ENCODE measurements at places on chromosomes 13 and 19.

DNA sequence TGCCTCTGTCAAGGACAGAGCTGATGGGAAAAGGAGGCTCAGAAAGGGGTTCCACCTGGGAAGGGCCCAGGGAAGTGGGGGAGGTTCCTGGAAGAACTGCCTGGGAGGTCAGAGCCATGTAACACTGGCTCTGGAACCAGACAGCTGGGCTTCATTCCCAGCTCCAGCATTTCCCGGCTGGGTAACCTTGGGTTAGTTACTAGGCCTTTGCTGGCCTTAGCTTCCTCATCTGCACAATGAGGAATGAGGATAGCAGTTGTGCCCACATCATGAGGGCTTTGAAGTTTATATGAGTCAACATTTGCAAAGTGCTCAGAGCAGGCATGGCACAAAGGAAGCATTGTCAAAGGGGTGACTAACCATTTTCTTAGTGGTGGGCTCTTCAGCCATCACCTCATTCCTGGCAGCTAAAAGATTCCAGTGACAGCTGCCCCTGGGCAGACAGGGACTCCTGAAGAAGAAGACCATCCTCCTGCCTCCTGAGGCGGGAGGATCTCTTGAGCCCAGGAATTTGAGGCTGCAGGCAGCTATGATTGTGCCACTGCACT lies 1.7 kb upstream of the DNAJB1 start:
- peak overlapping the region; percentile 99 for H3K27ac ChIP-seq
- H3K4me3 ChIP-seq = no peak overlapping the region
- peaks cover 27% of the 10 kb centered on the region for H3K4me1 ChIP-seq

GRCh38 chr13:66341635-66342377 lies 888.3 kb downstream of the PCDH9 start:
- H3K27me3 ChIP-seq = no peaks in the 10 kb centered on the region
- no peaks in the 10 kb centered on the region for H3K36me3 ChIP-seq
- peaks cover 12% of the 10 kb centered on the region for H3K4me1 ChIP-seq
- no peak overlapping the region for H3K4me3 ChIP-seq
- H3K27ac ChIP-seq = no peak overlapping the region

- no peaks in the 10 kb centered on the region for H3K4me1 ChIP-seq
- H3K4me3 ChIP-seq = no peak overlapping the region
- H3K36me3 ChIP-seq = no peaks in the 10 kb centered on the region
Observed at GRCh38 chr13:31742097-31742734, 2.9 kb downstream of the RXFP2 start.

DNA sequence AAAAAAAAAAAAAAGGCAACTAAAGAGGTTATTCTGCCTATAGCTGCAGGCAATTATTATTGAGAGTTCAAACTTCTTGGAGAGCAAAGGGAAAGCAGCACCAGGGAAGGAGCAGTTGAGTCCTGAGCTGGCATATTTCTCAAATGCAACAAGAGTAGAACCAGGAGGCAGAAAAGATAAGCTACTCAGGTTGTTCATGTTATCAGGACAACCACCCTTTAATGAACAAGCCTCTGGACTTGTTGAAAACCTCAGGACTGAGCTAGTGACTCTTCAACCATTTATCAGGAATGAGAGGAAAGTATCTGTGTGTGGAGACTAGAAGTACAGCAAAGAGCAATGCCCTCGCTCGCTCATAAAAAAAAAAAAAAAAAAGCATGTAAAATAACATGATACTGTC lies 183.0 kb downstream of the KCTD12 start:
- no peaks in the 10 kb centered on the region for H3K36me3 ChIP-seq
- DNase-seq = no peak
- no peaks in the 10 kb centered on the region for H3K4me1 ChIP-seq
- no peaks in the 10 kb centered on the region for H3K27me3 ChIP-seq
- no peak overlapping the region for H3K4me3 ChIP-seq

DNA sequence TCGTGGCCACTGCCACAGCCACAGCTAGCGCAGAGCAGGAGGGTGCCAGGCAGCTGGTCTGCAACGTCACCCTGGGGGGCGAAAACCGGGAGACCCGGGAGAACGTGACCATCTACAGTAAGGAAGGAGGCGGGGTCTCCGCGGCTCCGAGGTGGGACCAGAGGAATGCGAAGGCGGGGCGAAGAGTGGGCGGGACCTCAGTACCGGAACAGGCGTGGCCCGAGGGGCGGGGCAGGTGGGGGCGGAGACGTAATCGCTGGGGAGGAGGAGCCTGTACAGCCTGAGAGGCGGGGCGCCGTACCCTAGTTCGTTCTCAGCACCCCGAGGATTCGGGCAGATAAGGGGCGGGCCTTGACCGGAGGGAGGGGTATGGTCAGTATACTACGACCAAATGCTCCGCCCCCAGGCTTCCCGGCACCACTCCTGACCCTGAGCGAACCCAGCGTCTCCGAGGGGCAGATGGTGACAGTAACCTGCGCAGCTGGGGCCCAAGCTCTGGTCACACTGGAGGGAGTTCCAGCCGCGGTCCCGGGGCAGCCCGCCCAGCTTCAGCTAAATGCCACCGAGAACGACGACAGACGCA lies 2.5 kb downstream of the ICAM5 start:
- H3K27me3 ChIP-seq = peaks cover 98% of the 10 kb centered on the region
- H3K27ac ChIP-seq = no peak overlapping the region
- H3K4me3 ChIP-seq = no peak overlapping the region
- H3K36me3 ChIP-seq = no peaks in the 10 kb centered on the region
- peak; percentile 80 for DNase-seq

- no peak overlapping the region for H3K4me3 ChIP-seq
- H3K27ac ChIP-seq = no peak overlapping the region
- H3K36me3 ChIP-seq = no peaks in the 10 kb centered on the region
- no peaks in the 10 kb centered on the region for H3K4me1 ChIP-seq
Observed at GRCh38 chr13:60655256-60655655, 258.2 kb downstream of the TDRD3 start.

DNA sequence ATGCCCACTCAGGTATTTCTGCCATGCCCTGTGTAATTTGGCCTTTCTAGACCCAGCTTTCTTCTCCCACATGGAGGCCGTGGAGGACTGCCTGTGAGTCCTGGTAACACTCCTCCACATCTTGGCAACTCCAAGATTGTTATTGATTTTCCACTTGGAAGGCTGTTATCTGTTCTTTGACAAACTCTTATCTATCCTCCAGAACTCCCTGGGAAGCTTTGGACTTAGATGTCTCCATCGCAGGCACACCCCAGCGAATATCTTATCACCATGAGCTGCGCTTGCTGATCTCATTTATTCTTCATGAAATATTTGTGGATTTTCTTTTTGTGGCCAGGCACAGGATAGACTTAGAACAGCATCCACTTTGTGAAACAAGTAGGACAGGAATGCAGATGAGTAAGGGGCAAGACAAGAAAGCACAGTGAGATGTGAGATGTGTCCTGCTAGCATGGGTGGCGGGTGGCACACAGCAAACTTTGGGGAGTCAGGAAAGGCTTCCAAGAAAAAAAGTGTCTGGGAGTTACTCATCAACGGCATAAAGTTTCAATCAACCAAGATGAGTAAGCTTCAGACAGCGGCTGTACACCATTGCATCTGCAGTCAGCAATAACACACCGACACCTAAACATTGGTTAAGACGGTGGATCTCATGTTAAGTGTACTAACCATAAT lies 84.5 kb upstream of the IRS2 start:
- H3K27me3 ChIP-seq = no peaks in the 10 kb centered on the region
- H3K36me3 ChIP-seq = no peaks in the 10 kb centered on the region
- DNase-seq = no peak
- H3K27ac ChIP-seq = no peak overlapping the region

- H3K27ac ChIP-seq = no peak overlapping the region
- no peaks in the 10 kb centered on the region for H3K4me1 ChIP-seq
- no peaks in the 10 kb centered on the region for H3K27me3 ChIP-seq
- no peak overlapping the region for H3K4me3 ChIP-seq
Observed at GRCh38 chr13:68813180-68813796, 1294.3 kb upstream of the ATXN8OS start.

DNA sequence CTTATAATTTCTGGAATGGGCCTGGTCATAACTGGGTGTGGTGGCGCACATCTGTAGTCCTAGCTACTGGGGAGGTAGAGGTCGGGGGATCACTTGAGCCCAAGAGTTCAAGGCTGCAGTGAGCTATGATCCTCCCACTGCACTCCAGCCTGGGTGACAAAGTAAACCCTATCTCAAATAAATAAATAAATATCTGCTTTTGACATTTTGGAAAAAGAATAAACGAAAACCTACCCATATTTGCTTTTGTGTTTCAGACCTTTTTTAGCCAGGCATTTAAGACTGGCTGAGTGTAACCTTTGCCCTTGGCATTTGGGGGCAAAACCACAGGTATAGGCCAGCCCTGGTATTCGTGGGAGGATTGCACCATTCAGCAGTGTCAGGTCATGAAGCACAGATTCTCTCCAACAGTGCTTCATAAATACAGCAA lies 14.8 kb upstream of the RCBTB2 start:
- H3K4me3 ChIP-seq = no peak overlapping the region
- no peak overlapping the region for H3K27ac ChIP-seq
- H3K27me3 ChIP-seq = no peaks in the 10 kb centered on the region
- H3K36me3 ChIP-seq = no peaks in the 10 kb centered on the region
- peaks cover 6% of the 10 kb centered on the region for H3K4me1 ChIP-seq
- no peak for DNase-seq

GRCh38 chr19:44113784-44114390 lies 688 bp downstream of the ZNF225 start:
- peak overlapping the region; percentile 66 for H3K4me3 ChIP-seq
- H3K27ac ChIP-seq = peak overlapping the region; percentile 83
- DNase-seq = no peak
- peaks cover 13% of the 10 kb centered on the region for H3K36me3 ChIP-seq
- H3K27me3 ChIP-seq = no peaks in the 10 kb centered on the region
- H3K4me1 ChIP-seq = peaks cover 16% of the 10 kb centered on the region

- no peaks in the 10 kb centered on the region for H3K27me3 ChIP-seq
- no peak overlapping the region for H3K27ac ChIP-seq
- DNase-seq = no peak
- no peak overlapping the region for H3K4me3 ChIP-seq
Observed at GRCh38 chr13:27261396-27261795, 9.2 kb upstream of the RASL11A start.

DNA sequence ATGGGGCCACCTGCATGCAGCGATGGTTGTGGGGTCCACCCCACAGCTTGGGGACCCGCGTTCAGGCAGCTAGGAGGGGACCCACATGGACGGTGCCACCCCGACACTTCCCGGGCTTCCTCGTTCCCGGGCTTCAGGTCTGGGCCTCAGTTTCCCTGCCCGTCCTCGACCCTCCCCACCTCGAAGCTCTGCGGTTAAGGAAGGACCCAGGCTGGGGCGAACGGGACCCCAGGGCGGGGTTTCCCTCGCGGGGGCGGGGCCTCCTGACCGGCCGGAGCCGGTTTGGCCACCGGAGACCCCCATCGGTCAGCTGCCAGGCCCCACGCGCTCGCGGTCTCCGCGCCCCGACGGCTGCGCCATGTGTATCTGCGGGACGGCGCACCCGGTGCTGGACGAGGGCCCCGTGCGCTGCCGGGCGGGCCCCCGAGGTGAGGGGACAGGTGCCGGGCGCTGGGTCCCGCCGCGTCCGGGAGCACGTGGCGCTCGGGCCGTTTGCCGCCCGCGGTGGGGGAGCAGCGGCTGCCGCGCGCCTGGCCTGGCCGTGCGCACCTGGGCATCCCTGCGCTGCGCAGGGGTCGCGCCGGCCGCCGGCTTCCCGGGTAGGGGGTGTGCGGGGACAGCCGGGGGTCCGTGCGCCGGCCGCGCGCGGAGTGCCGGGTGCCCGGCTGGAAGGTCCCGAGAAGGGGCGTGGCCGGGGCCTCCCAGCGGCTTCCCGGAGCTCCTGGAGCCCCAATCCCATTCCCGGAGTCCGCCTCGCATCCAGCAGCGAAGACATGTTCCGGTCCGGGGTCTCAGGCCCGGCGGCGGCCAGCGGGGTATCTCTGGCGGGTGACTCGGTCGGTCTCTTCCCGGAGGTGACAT lies 4.2 kb downstream of the ARHGAP45 start:
- H3K4me1 ChIP-seq = peaks cover 24% of the 10 kb centered on the region
- H3K27me3 ChIP-seq = peaks cover 34% of the 10 kb centered on the region
- H3K27ac ChIP-seq = no peak overlapping the region
- DNase-seq = no peak
- no peaks in the 10 kb centered on the region for H3K36me3 ChIP-seq
- no peak overlapping the region for H3K4me3 ChIP-seq

DNA sequence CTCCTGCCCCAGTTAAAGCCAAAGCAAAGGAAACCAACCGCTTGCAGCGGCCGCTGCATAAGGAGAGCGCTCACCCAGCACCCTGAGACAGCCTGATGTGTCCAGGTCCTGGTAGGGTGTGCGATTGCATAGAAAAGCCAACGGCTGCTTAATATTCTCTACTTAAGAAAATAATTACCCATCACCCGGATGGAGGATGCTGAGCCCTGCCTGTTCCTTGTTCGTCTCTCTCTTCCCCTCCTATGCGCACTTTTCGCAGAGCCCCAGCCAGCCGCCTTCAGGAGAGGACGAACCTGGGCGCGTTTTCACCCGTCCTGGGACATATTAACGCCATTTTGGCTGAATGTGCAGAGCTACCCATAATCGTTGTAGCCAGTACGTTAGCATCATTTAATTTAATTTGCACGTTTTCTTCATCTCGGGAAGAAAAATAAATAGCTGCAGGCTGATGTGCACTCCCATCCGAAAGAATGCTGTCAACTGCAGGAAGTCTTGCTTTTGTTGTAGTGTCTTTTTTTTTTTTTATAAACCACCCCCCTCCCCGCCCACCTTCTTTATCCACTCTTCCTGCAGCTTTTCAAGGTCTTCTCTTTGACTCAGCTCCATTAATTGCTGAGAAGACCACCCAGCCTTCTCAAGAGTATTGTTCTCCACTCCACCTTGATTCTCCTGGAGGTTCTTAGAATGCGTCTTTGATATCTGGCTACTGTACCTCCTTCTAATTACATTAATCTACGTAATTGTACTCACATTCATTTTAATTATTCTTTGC lies 214.5 kb downstream of the TEX29 start:
- no peaks in the 10 kb centered on the region for H3K4me1 ChIP-seq
- DNase-seq = no peak
- H3K36me3 ChIP-seq = no peaks in the 10 kb centered on the region
- H3K27ac ChIP-seq = no peak overlapping the region
- H3K4me3 ChIP-seq = no peak overlapping the region

GRCh38 chr19:13150187-13150930 lies at the start of the genes IER2 and STX10:
IER2 (plus strand) TSS chr19:13150411; CDS start chr19:13153187, 2,776 bp downstream.
STX10 (minus strand) TSS chr19:13150375; CDS start chr19:13150173, 202 bp downstream.
- H3K4me3 ChIP-seq = peak within 1 kb of the TSS; percentile 90
- H3K36me3 ChIP-seq = no peaks in the 10 kb centered on the region
- peak within 1 kb of the TSS; percentile 100 for H3K27ac ChIP-seq
- peaks cover 23% of the 10 kb centered on the region for H3K4me1 ChIP-seq
- no peaks in the 10 kb centered on the region for H3K27me3 ChIP-seq
